Colonic mucosa (tissue), 4 donors: ENCODE measurements at places on chromosomes 12 and 14. TPM values are rescaled to one million over a fixed set of nuclear protein-coding genes. Genes with fewer than 3 reads are reported as not detected.
A peak's percentile ranks its signal among the peaks of the same experiment; 100 is the strongest.

- DNase-seq = peak; percentile 13
These were observed 25.4 kb upstream of the PPP2R5C start for GRCh38 chr14:101736071-101736470.

The GNB3 gene
- 0.72 TPM for total RNA-seq

The TAS2R20 gene
- 1.0 TPM for total RNA-seq

The VWF gene
- 20.9 TPM for total RNA-seq

The MMP19 gene
- 2.1 TPM for total RNA-seq

The TMEM63C gene
- total RNA-seq = 13.2 TPM

GRCh38 chr12:113232840-113233585 is 11.7 kb downstream of the TPCN1 start:
- no peak for DNase-seq

The SDS gene
- total RNA-seq = 4.4 TPM

The ANO4 gene
- 0.19 TPM for total RNA-seq

GRCh38 chr14:90447720-90448497 is 51.1 kb downstream of the CALM1 start:
- no peak for DNase-seq

GRCh38 chr14:51368721-51369163 is 128.7 kb downstream of the TMX1 start:
- no peak for DNase-seq

DNA sequence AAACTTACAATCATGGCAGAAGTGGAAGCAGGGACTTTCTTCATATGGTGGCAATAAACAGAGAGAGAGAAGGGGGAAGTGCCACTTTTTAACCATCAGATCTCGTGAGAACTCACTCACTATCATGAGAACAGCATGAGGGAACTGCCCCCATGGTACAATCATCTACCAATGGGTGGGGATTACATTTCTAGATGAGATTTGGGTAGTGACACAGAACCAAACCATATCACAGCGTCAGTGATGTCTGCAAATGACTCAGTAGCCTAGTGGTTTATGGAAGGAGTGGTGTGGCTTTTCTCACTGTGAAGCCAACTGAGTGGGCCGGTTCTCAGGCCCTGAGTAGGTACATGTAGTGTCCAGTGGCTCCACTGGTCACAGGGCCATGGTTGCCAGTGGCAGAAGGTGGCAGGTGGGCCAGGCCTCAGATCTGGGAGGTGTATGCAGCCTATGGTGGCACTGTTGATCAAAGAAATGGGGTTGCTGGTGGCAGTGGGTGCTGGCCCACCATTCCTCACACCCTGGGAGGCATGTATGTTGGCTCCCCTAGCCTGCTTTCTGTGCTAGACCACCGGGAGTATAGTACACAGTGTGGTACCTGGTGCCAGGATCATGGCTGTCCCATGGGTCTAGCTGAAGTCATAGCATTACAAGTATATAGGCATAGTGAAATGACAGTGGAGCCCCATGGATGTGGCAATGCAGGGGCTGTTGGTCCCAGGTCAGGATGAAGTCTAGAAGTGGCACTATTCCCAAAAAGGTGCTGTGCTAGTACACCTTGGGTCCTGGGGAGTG is 191.9 kb downstream of the NUBPL start:
- DNase-seq = no peak

- DNase-seq = no peak
These were observed 38.0 kb downstream of the CHST11 start for GRCh38 chr12:104494793-104495158.

The LRTM2 gene
- not detected for total RNA-seq

GRCh38 chr12:46677749-46678148 is 148.0 kb downstream of the SLC38A4 start:
- no peak for DNase-seq

- no peak for DNase-seq
These were observed 87.2 kb downstream of the CEP83 start for GRCh38 chr12:94372461-94372860.

- no peak for DNase-seq
These were observed 9.8 kb downstream of the GNPNAT1 start for GRCh38 chr14:52781629-52782028.

DNA sequence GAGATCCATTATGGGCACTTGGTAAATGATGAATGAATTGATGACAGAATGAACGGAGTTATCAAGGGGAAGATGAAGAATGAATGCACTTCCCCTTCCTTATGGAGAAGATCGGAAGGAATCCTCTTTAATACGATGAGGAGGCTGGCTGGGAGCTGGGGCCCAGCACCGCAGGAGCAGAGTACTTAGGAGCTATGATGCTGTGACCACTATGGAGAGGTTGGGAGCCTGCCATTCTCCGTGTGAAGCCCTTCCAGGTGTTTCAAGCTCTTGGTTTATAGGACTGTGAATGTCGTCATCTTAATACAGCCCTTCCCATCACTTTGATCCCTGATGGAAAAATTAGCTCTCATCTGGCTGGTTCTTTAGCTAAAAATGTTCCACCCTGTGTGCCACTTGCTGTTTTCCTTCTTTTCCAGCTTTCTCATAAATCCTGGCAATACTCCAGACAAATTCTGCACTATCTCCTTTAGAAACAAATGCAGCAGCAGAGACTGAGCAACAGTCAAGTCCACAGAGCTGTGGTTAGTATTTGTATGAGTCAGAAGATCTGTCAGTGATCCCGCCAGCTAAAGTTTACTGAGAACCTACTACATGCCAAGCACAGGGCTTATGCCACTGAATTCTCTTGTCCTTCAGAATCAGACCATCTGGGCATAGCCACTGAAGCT is 263.1 kb upstream of the CRY1 start:
- DNase-seq = no peak

- DNase-seq = no peak
These were observed 24.4 kb upstream of the PTPRQ start for GRCh38 chr12:80419644-80420043.

The PAH gene
- 1.3 TPM for total RNA-seq

DNA sequence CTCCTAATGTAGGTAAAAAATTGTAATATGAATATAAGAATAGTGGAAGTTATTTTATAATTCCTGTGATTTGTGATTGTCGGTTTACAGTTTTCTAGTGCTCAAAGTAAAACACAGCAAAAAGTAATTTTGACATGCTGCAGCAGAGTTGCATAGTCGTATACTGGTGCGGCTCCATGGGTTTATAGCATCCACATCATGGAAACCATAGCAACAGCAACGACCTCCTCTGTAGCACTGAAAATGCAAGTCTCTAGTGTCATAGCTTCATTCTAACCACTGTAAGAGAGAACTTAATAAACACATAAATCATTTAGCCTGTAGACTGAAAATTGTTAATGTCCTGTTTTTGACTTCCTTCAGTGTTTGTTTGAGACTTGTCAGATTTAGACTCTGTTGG is 574.3 kb downstream of the KCNH5 start:
- DNase-seq = no peak

The PZP gene
- not detected for total RNA-seq
